ENCODE measurements at places on chromosomes 7 and 10.
A peak's percentile ranks its signal among the peaks of the same experiment; 100 is the strongest.

DNA sequence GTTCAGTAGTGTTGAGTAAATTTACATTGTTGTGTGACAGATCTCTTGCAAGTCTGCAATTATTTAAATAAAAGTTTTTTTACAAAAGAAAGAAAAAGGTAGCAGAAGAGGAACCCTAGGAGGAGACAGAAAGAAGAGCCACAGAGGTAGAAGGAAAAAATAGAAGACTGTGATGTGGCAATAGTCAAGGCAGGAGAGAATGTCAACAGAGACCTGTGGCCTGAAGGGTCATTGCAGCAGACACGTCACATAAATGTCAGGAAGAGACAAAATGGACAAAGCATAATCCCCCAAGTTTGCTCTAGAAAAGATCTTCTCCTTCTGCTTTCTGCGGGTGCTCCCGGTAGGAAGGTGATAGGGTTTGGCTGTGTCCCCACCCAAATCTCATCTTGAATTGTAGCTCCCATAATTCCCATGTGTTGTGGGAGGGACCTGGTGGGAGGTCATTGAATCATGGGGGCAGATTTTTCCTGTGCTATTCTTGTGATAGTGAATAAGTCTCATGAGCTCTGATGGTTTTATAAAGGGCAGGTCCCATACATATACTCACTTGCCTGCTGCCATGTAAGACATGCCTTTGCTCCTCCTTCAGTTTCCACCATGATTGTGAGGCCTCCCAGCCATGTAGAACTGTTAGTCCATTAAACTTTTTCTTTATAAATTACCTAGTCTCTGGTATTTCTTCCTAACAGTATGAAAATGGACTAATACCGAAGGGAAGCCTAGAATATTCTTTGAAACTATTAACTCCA is 41.1 kb upstream of the KDM7A start:
- DNase-seq = no peak

GRCh38 chr7:131664570-131664969 is 108.1 kb upstream of the PODXL start:
- DNase-seq = no peak

DNA sequence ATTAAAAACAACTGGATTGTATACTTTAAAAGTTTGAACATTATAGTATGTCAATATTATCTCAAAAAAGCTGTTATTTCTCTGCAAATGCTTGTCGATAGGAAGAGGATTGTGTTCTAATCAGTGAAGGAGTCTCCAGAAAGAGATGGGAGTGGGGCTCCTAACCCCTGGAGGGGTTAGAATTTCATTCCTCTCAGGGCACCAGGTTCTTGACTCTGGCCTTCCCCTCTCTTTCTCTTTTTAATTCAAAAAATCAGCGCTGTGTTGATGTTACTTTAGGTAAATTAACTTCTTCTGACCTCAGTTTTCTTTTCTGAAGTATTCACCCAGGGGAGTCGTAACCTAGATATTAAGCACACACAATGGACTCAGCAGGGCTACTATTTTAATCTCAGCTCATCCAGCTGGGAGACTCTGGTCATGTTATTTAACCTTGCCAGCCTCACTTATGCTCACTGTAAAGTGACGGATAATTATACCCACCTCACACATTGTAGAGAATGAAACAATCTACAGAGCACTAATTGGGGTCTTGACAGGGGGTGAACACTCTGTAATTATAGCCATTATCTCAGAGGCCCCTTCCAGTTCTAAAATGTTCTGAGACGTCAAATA is 59.4 kb downstream of the GCC1 start:
- DNase-seq = no peak

- DNase-seq = no peak
These were observed 47.5 kb downstream of the TMEM209 start for GRCh38 chr7:130157700-130158099.

GRCh38 chr10:1465418-1465911 is 271.9 kb downstream of the ADARB2 start:
- DNase-seq = no peak

DNA sequence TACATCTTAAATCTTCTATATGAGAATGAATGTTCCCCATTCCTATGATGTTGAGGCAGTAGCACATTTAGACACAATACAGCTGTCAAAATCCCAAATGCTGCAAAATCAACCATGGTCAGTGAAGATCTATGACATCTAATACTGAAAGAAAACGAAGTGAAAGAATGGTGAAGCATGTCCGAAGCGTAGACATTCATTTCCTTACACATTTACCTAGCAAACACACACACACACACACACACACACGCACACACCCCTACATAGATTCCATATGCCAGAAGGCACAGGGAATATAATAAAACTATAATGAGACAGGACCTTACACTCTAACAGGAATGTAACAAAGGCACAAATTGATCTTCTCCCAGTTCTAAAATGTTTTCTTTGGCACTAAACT is 32.5 kb downstream of the CCDC6 start:
- no peak for DNase-seq

- peak; percentile 89 for DNase-seq
These were observed 44.6 kb upstream of the DLG5 start for GRCh38 chr10:77970869-77971803.

GRCh38 chr10:67837541-67838314 is at the start of gene DNAJC12:
DNAJC12 (minus strand) TSS chr10:67838188; CDS start chr10:67838011, 177 bp downstream.
- peak; percentile 29 for DNase-seq

DNA sequence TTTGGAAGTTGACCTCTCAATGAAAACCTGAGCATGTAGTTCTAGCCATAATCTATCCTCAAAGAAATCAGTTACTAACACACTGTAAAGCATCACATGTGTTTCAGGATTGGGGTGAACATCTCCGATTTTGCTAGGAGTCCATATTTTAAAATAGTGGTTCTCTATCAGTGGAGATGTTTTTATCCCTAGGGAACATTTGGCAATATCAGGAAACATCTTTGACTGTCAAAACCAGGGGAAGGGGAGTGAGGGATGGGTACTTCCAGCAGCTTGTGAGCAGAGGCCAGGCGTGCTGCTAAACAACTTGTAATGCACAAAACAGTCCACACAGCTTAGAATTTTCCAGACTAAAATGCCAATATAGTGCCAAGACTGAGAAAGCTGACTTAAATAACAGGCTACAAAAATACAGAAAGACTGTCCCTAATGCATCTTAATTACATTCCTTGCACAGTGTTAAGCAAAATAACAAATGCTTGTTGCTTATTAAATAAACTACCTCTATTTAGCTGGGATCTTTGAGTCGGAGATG is 120.9 kb downstream of the CRPPA start:
- DNase-seq = no peak

GRCh38 chr7:82164813-82165212 is 278.8 kb downstream of the CACNA2D1 start:
- DNase-seq = peak; percentile 80

- no peak for DNase-seq
These were observed 189.3 kb downstream of the POLR1F start for GRCh38 chr7:19519443-19520021.

- no peak for DNase-seq
These were observed 25.8 kb downstream of the NHLRC2 start for GRCh38 chr10:113880236-113880635.

DNA sequence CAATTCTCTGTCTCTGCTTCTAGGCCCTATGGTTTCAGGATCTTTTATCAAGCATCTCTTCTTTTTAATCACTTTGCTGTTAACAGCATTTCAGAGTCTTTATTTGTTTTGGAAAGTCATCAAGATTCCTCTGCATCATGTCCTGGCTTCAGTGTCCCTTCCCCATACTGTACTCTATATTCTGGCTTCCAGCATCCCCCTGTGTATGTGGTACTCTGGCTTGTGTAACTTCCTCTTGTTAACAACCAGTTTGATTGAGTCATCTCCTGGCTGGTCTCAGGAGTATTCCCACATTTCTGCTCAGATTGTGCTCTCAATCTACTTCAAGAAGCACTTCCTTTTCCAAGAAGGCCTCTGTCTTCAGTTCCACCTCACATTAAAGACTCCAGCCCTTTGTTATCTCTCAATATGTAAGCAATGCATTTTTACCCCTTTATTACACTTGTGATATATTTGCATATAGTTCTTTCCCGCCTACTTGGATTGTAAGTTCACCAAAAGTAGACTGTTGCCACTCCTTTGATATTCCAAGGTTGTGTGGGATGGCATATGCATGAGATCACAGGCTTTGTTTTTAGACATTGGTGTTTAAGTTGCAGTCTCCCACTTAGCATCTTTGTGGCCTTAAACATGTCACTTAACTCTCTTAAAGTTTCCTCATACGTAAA is 15.1 kb upstream of the ATE1 start:
- peak; percentile 84 for DNase-seq

DNA sequence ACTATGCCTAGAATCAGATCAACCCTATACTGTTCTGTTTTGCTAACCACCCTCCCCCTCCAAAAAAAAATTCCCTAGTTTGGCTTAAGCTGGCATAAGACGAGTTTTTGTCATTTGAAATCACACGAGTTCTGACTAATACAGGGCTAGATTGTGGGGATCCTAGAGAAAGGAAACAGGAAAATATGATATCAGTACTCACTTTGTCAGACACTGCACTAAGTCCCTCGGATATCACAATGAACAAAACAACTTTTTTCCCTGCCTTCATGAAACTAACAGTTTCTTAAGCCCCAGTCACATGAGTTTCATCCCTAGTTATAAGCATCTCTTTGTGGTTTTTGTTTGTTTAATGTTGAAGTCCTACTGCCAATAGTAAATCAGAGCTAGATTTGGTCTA is 118.5 kb downstream of the ITGB8 start:
- no peak for DNase-seq

DNA sequence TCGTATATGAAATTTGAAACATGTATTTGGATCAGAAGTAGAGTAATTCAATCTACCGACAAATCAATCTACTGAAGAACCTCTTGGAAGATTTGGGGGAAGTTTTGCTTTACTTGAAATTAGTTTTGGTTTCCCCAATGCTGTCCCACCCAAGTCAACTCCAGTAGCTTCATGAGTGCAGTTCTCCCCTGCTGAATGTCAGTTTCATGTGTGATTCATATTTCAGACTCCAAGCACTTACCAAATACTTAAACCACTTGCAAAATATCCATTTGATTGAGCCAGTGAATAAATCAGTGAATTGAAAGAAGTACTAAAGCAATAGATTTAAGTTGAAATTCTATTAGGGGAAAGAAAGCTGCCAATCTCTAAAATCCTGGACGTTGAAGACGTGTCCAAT is 9.3 kb downstream of the CALML5 start:
- no peak for DNase-seq

DNA sequence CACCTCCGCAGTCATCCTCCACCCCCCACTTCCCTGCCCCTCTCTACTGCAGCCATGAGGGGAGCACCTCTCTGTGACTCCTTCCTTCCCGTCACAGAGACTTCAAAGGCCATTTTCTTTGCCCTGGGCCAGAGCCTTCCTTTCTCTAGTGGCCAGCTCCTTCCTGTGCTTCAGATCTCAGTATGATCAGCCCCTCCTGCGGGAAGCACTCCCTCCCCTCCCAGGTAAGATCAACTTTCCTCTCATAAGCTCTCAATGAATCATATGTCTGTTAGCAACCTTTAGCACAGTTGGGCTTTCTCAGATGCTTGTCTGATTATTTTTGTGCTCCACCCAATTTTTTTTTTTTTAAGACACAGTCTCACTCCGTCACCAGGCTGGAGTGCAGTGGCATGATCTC is 241.0 kb upstream of the PRSS1 start:
- DNase-seq = no peak

GRCh38 chr7:81736091-81736490 is 33.8 kb downstream of the HGF start:
- no peak for DNase-seq

GRCh38 chr10:116696919-116697318 is 45.4 kb downstream of the HSPA12A start:
- no peak for DNase-seq

DNA sequence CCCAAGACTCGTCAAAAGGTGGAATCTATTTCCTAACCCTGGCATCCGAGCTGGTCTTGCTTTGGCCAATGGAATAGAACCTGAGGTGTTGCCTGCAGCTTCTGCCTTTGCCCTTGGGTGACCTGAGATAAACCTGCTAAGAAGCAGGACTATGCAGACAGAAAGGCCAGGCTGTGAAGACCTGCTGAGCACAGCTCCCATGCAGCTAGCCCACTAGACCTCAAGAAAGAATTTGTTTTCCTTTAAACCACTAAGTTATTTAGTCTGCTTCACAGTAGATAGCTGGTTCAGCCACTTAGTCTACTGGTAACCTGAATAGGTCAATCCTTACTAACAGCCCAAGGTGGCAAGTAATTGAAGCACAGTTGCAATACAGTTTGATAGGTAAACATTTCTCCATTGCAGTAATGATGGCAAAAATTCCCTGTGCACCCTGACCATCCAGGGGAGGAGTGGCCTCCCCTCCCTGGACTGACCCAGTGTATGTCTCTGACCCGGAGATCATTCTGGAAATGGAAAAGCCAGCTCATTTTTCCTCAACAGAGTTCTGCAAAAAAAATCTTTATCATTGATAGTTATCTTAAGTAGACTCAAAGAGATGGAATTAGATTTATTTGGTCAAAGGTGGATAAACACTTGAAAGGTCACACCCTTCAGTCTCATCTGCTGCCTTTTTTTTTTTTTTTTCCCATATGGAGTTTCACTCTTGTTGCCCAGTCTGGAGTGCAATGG is 20.0 kb downstream of the TNS3 start:
- no peak for DNase-seq

- no peak for DNase-seq
These were observed 80.9 kb downstream of the DIP2C start for GRCh38 chr10:608331-609261.

- peak; percentile 77 for DNase-seq
These were observed 4.6 kb upstream of the TSPAN15 start for GRCh38 chr10:69446650-69447151.

- peak; percentile 20 for DNase-seq
These were observed 3.0 kb upstream of the PSAP start for GRCh38 chr10:71854031-71854430.

DNA sequence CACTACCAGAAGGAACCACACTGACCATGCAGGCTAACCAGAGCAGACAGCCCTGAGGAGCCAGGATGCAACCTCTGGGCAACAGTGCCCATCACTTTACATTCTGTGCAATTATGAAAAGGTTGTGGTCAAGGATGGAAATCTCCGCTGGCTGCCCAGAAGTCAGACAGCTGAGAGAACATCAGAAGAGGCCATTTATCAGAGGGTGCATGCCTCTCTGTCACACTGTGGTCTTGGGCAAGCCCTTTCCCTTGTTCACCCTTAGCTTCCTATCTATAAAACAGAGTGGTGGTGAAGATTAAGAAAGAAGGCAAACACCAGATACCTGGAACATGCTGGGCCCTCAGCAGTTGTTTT is 120.7 kb upstream of the GDF10 start:
- DNase-seq = no peak

DNA sequence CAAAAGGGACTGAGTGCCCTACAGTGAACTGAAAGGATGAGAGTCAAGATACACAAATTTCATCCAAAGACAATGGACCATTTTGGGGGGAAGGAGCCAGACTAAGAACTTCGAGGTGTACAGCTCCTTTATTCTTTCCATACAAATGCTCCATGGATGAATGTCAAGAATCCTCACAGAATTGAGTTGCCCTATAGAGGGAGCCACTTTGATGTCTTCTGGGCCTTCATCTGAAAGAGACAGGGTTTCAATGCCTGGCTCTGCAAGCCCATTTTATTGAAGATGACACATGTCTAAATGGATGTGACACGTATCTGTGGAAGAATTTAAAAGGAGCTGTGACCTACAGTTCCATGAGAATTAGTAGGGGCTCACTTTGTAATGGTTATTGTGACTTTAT is 32.0 kb upstream of the NRG3 start:
- no peak for DNase-seq

GRCh38 chr10:69643779-69644657 is 14.0 kb downstream of the FAM241B start:
- DNase-seq = no peak

- DNase-seq = no peak
These were observed 2.7 kb downstream of the IL2RA start for GRCh38 chr10:6059506-6059905.

All from AG08395 (cell line).